MM.1S (cell line): ENCODE measurements at places on chromosomes 3 and 15.

- no peak for DNase-seq
Measured at GRCh38 chr3:111368056-111368455, 173.9 kb upstream of the CD96 start.

- no peak for DNase-seq
Measured at GRCh38 chr3:107208796-107209195, 168.4 kb upstream of the CCDC54 start.

DNA sequence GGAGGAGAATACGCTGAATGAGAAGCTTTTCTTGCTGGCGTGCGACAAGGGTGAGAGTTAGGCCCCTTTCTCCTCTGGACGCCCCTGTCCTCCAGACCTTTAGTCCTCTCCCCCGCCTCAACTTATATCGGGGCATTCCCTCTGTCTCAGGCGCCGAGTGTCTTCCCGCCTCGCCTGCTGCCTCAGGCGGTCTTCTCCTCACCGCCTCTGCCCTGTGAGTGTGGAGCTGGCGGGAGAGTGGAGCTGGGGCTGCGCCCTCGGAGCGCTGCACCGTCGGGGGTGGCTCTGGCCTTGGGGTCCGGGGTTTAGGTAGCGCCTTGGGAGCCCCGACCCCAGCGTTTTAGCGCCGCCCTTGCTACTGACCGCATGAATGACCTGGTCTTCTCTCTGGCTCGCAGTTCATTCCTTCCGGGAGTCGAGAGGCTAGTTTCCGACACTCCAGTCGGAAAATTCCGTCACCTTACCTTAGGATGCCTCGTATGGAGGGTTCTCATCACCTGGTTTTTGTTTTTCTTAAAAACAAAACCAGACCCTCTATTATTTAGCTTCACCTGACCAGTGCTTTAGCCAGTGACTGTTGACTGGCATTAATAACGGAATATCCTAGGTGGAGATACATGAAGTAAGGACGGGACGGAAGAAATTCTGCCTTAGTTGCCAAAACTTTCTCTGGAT lies 985 bp downstream of the TRPC1 start:
- no peak for DNase-seq

GRCh38 chr3:11434563-11435096 lies 162.4 kb downstream of the ATG7 start:
- no peak for DNase-seq

DNA sequence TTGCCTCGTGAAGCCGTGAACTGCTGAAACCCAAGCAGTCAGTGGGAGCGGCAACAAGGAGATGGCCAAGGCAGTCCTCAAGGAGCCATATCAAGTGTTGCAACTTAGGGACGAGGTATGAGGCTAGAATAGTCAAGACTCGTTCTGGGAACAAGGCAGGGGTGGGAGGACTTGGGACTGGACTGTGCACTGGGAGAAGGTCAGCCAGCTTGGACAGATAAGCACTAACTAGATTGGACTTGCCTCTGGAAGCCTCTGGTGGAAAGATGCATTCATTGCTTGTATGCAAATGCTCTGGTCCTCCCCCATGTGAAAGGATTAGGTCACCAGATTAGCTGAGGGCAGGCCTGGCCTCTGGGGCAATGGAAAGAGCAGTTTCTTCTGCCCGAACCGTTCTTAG lies 123.3 kb upstream of the CTNNB1 start:
- no peak for DNase-seq

DNA sequence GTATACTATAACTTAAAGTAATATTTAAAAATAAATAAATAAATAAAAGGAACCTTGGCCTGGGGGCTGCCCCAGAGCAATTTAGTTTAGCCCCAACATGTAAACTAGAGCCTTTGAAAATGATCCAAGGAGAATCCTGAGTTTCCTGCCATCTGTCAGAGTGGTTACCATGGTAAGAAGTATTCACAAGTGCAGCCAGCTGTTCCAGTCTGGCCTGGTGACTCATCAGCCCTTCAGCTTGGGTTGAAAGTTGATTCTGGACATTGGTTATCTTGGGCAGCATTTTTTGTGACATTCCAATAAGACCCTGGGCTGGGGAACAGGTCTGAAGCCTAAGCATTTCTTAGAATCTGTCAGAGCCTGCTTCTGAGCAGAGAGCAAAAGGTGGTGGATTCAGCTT lies 72.7 kb upstream of the LRTM1 start:
- no peak for DNase-seq

- no peak for DNase-seq
Measured at GRCh38 chr3:40309925-40310695, 603 bp downstream of the EIF1B start.

- DNase-seq: no peak
Measured at GRCh38 chr3:193229851-193230420, 11.1 kb upstream of the PLAAT1 start.

DNA sequence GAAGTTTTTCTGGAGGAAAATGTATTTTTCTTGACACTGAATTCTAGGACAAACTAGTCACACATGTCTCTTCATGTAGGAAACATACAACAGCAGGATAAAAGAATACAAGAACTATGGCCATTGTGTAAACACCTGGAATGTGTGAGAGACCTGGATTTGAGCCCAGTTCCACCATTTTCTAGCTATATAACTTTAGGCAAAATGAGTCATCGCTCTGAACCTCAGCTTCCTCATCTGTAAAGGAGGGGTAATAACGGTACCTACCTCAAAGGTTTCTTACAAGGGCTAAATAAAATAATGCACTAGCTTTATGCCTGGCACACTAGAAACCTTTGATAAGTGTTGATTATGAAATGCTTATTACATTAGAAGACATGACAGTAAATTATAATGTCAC lies 57.8 kb downstream of the RIOX2 start:
- DNase-seq: no peak

- DNase-seq: no peak
Measured at GRCh38 chr3:102979682-102980354, 545.0 kb downstream of the ZPLD1 start.

DNA sequence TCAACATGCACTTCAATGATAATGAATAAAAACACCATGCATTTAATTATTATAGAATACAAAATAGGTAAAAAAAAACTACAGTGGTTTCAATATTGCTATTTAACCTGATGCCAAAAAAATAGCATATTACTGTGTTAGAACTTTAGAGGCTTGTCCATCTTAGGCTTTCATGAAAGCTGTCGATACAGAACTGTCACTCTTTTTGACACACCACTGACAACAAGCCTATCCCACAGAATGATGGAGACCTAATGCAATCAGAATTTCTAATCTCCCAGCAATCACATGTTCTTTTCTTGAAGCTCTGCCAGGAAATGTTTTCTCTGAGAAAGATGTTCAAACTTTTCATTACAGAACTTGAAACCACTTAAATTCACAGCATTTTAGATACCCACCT lies 490.3 kb upstream of the EPHA6 start:
- no peak for DNase-seq

GRCh38 chr3:167773584-167773983 lies 38.1 kb downstream of the SERPINI1 start:
- peak; percentile 85 for DNase-seq

- no peak for DNase-seq
Measured at GRCh38 chr3:180116658-180117057, 79.9 kb upstream of the PEX5L start.

GRCh38 chr3:129482721-129483120 lies 42.7 kb downstream of the IFT122 start:
- DNase-seq: no peak

DNA sequence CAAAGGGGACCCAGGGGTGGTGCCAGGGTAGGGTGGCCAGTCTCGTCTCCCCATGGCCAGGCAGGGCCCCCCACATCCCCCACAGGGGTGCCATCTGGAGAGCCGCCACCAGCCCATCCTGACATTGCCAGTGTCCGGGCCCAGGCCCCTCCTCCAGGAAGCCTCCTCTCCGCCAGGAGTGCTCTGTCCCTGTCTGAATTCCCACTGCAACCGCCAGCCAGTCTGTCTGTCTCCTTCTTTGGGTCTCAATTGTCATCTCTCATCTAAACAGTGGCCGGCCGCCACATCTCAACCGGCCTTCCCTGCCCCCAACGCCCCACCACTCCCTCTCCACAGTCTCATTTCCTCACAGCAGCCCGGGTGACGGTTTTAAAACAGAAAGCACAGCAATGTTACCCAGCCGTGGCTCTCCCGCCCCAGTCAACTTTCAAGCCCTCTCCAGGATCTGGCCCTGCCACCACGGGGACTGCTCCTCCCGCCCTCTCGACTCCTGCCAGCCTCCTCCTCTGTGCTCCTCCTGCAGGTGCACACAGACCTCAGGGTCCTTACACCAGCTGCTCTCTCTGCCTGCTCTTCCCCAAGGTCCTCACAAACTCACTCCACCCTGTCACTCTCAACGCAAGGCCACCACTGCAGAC lies 57.0 kb downstream of the IQSEC1 start:
- DNase-seq: peak; percentile 94

- DNase-seq: no peak
Measured at GRCh38 chr15:40338921-40339620, 1.7 kb downstream of the CCDC9B start.

- no peak for DNase-seq
Measured at GRCh38 chr3:171257251-171258203, 202.7 kb downstream of the TNIK start.

- no peak for DNase-seq
Measured at GRCh38 chr3:78917536-78917935, 850.3 kb downstream of the ROBO1 start.

GRCh38 chr3:52779837-52780585 lies 2.6 kb downstream of the ITIH1 start:
- DNase-seq: no peak

DNA sequence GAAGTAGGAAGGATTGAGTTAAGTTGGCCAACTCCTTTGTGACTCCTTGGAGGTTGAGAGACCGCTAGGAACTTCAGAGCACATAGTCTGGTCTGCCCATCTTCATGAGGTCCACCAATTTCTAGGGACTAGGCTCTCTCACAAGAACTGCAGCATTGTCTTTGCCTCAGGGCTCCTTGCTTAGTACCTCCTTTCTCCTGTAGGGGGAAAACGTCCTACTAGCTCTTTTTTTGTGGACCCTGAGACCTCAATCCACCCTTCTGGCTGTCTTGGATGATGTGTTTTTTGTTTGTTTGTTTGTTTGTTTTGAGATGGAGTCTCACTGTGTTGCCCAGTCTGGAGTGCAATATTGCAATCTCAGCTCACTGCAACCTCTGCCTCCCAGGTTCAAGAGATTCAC lies 21.6 kb downstream of the REC114 start:
- DNase-seq: no peak

- DNase-seq: no peak
Measured at GRCh38 chr3:111200027-111200426, 128.4 kb downstream of the NECTIN3 start.

GRCh38 chr3:127120851-127121647 lies 71.9 kb upstream of the PRR23E start:
- no peak for DNase-seq

- no peak for DNase-seq
Measured at GRCh38 chr3:127079211-127079610, 96.3 kb downstream of the PLXNA1 start.

- DNase-seq: no peak
Measured at GRCh38 chr3:124149771-124150170, 157.8 kb upstream of the ROPN1 start.

GRCh38 chr3:10641760-10642159 lies 136.4 kb upstream of the ATP2B2 start:
- no peak for DNase-seq

- peak; percentile 93 for DNase-seq
Measured at GRCh38 chr3:70982700-70983140, 600.8 kb downstream of the FOXP1 start.

GRCh38 chr3:124315215-124316033 lies 323.5 kb upstream of the ROPN1 start:
- DNase-seq: no peak

DNA sequence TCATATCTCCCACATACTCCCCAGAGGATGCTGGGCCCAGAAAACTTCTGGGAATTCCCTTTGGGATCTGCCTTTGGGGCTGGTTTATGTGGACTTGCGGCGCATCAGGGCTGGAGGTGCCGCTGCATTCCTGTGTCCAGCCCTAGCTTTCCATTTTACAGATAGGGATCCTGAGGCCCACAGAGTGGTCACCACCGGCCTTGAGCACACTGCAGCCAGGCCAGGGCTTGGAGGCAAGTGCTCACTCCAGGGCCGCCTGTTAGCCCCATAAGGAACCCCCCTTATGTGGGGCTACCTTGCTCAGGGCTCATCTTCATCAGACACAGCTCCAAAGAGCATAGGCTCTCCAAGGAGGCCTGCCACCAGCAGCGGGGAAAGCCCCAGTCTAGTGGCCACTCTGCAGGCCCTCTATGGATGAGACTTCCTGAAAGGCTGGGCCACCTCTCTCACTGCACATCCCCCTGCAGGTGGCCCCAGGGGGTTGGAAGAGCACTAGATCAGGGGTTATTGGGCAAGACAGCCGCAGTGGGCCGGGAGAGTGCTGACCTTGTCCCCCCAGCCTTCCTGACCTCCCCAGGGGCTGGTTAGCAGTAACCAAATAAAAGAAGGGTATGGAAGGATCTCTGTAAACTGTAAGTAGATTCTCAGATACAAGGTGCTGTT lies 9.2 kb upstream of the ATP2B2 start:
- no peak for DNase-seq

DNA sequence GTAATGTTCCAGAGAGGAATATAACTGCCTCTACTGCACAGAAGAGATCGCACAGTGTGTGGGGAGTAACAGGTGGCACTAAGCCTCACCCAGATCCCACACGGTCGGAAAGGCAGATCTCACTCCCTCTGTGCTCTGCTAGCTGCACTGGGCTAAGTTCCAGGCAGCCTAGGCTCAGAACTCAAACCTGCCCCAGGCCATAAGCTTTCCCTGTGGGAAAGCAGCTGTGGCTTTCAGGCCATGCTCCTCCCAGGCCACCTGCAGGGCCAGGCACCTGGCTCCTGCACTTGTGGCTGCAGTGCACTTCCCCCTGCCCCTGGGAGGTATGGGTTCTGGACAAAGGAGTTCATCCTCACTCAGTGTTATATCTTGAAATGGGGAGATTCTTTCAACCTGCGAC lies 27.5 kb downstream of the PCCB start:
- DNase-seq: peak; percentile 20

DNA sequence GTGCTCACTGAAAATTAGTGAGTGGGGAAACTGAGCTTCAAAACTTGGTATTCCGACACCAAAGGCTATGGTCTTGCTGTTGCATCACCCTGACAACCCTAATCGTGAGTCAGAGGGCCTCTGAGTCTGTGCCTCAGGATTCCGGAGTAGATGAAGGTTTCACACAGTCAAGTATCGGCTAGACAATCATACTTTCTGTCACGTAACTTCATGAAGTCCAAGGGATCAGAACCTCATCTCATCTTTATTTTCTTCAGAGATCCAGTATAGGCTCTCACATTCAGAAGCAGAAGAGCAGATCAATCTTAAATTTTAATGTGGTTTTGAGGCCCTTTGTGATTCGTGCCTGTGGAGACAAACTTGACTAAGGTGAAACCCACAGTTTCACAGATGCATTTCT lies 26.1 kb upstream of the NECTIN3 start:
- DNase-seq: no peak

DNA sequence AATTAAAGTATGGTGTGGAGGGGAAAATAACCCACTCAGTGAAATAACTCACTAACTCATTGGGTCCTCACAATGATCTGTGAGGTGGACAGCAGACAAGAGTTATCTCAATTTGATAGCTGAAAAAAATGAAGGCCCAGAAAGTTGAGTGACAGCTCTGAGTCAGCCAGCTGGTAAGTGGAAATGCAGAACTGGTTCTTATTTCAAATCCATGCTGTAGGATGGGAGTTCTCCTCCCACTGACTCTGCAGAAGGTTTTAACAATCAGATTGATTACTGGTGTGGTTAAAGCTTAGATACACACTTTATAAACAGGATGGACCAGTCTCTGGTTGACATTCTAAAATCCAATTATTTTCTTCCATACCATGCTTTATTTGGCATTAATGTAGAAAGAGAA lies 87.0 kb upstream of the LMOD3 start:
- no peak for DNase-seq
